ENCODE measurements at places on chromosomes 11 and 22.

DNA sequence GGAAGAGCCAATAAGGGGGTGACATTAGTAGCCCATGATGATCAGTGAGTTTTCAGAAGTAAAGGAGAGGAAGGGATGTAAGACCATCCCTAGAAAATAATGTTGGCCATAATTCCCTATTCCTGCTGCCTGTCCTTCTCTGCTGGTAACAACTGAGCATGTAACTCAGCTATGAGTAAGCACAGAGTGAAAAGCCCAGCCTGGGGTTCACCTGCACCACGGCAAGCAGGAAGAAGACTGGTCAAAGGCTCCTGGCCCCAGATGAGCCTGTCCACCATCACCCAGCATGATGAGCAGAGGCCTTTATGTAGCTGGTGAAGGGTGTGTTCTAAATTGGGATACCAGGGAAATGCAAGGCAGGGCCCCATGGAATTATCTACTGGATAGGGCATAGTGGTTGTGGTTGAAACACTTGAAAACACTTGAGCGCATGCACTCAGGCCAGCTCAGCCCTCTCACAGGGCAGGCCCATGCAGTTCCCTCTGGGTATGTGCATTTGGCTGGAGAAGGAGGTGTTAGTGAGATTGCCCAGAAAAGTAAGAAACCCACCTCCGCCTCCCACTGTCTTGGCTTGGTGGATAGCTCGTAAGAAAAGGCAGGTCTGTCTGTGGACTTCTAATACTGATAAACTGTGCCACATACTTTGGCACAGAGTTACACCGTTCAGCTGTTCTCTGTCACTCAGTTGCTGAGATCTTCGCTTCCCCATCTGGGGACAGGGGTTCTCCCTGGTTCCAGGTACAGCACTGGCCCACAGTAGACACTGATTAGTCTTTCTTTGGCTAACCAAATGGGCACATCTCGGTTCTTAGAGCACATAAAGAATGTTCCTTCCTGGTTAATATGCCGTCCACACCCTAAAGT, 86.8 kb downstream of the AMOTL1 start:
- no peak for DNase-seq

DNA sequence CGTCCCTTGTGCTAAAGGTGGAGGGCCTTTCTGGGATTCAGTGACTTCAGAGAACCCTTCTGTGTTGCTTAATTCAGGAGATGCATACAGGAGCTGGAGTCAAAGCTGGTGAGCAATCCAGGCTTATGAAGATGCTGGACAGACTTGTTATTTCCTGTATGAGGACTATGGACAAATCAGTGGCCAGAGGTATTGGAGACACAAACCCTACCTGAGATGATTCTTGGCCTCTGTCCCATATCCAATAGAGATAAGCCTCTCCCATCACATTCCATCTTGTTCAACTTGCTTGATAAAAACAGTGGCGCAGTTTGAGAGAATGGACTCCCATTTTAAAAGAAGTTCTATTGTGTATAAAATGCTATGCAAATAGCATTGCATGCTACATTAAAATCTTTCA, at the start of gene MRGPRX1:
Gene MRGPRX1, minus strand, starts transcription at position 101 of the 400 bp plus-strand sequence. CDS start 4,630 bp downstream, outside the sequence.
- DNase-seq = no peak

GRCh38 chr11:45089251-45089650, 57.2 kb upstream of the PRDM11 start:
- no peak for DNase-seq

DNA sequence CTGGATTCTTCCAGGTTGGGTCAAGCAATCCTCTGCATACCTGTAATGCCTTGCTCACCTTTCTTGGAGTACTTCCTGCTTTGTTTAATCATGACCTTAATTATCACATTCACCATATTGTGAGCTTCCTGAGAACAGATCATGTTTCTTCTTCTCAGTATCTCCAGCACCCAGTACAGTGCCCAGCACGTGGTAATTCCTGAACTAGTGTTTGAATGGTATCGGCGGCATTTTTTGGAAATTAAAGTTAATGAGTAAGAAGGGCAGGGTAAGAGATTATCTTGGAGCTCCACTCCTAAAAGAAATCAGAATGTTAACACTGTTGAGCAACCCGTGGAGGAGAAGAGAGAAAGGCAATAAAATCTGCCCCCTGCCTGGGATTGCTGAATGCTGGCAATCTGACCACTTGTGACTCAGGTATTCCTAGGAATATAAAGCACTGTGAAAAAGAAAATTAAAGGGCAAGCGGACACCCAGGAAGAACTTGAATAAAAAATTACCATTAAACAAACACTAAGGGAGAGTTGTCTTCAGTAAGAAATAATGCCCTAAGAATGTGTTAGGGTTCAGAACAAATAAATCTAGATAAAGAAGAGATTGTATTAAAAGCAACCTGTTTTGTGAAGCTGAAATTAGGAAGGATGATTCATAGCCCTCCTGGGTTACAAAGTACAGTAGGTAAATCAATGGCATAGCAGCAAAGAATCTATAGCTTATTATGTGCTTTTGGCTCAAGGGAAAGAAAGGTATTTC, 92.9 kb downstream of the PDHX start:
- no peak for DNase-seq

DNA sequence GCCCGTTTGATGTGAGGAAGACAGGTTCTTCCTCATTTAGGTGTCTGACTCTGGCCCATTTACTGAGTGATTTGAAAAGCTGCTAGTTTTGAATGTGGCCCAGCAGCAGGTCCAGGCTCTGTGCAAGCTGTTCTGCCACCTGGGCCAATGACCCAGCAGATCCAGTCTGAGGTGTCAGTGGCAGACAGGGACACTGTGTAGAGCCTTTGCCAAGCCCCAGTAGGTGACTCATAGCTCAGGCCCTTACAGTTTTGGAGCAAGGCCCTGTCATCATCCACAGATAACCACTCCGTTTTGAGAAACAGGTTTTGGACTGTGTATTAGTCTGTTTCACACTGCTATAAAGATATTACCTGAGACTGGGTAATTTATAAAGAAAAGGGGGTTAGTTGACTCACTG, 23.9 kb downstream of the TSPAN32 start:
- no peak for DNase-seq

GRCh38 chr22:47618180-47619010, 855.9 kb downstream of the TBC1D22A start:
- DNase-seq = no peak

Measured in stimulated activated naive CD8-positive, alpha-beta T cell treated with anti-CD3 and anti-CD28 coated beads, Interleukin-15, amount 100 ng/mL, for 72 hours (primary cell).